Lower lobe of right lung (tissue), 2 donors: ENCODE measurements at places on chromosomes 7 and 10.

DNA sequence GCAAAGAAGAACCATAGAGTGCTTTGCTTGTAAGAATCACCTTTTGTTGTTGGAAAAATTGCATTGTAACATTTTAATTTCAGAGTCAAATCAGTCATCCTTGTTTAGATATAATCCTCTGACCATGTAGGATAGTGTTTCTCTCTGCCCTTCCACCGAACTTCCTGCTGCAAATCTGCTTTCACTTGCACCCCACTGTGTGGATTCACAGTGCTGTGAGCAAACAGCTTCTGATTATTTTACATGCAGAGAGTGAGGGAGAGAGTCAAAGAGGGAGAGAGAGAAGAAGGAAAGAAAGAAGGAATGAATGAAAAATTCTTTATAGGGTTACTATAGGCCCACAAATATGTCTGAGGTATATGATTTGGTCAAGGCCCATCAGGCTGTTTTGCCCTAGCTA lies 30.0 kb upstream of the SEM1 start:
- DNase-seq, result no peak

DNA sequence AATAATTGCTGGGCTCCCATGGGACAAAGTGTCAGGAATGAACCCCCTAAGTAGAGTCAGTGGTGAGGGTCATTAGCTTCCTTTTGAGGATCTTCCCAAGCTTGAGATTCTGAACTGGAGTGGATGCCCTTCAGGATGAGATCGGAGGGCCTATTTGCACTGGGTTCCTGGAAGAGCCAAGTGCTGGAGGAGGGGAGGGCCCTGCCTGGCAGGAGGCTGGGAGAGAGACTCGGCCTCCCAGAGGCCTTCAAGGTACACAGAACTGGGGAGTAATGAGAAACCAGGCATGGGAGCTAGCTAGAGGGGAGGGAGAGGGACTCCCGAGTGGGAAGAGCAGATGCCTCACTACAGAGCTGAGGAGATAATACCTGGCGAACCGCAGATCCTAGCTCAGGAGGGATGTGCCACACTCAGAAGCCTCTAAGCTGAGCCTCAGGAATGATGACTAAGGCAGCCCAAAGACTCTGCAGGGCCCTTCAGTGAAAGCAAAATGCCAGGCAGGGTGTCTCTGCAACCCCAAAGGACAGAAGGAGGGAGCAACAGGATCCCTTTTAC lies 9.4 kb downstream of the PDAP1 start:
- DNase-seq, result no peak

DNA sequence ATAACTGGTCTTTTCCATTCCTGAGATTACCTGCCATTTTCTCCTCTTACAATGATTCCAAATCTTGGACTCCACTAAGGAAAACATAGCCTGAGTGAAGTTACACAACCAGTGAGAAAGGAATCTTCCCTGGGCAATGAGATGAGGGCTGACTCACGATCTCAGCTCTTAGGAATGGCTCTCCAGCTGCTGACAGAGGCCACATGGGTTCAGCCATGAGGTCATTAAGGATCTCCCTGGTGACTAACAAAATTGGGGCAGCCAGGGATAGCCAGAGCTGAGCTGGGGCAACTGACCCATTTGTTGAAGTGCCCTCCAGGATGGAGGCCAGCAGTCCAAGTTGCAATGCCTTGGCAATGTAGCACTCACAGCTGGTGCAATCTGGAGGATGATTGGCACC lies 78.7 kb upstream of the MKLN1 start:
- peak; percentile 54 for DNase-seq

DNA sequence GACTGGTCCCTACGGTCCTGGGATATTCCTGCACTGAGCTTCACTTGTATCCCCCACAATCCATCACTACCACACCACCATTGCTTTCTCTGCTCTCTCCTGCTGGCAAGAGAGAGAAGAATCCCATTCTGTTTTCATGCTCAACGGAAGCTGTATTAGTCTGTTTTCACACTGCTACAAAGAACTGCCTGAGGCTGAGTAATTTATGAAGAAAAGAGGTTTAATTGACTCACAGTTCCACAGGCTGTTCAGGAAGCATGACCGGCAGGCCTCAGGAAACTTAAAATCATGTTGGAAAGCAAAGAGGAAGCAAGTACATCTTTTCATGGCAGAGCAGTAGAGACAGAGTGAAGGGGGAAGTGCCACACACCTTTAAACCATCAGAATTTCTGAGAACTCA lies 260.4 kb upstream of the LYZL1 start:
- no peak for DNase-seq

- DNase-seq, result no peak
These were observed 72.6 kb downstream of the AP3M1 start for GRCh38 chr10:74078037-74078436.

DNA sequence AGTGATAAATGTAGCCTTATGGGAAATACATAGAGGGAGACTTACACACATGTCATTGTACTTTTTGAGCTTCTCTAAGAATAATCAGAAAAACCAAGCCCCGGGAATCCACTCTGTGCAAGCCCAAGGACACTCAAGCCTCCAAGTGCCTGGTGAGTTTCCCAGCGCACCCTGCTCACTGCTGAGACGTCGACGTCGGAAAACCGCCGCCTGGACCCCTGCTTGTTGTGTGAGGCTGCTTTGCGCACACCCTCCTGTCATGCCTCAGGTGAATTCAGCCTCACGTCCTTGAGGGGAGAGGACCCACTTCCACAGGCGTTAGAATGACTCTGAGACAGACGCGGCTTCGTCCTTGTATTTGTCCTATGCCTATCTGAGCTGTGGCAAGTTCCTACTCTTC lies 368.4 kb upstream of the AKR1E2 start:
- DNase-seq, result no peak

GRCh38 chr7:85669225-85669624 lies 482.4 kb upstream of the SEMA3D start:
- no peak for DNase-seq

DNA sequence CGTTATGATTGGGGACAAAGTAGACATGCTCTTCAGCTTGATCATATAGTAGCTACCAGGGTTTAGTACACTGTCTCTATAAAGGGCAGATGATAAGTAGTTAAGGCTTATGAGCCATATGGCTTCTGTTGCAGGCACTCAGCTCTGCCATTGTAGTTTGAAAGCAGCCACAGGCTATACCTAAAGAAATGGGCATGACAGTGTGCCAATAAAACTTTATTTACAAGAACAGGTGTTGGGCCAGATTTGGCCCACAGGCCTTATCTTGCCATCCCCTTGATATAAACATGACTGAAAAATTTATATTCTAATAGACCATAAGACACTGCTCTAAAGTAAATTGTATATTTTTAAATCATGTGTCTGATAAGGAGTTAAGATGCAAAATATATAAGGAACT lies 36.6 kb downstream of the GRK5 start:
- no peak for DNase-seq

DNA sequence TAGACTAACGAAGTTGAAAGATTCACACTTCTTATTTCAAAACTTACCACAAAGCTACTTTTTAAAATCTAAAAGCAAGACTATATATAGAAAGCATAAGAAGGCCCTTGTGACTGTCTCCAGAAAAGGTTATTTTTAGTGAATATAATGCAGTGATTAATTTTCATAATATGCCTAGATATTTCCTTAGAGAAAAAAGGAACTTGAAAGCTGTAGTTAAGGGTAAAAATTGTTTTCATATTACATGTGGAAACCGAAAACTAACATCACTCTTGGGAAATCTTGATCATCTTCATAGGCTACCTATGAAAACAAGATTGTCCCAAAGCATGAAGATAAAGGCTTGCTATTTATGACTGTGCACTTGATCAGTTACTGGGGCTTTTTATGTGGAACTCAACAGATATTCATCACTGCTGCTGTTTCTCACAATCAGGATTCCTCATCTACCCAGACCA lies 223.2 kb downstream of the SH2D4B start:
- no peak for DNase-seq

- DNase-seq, result no peak
These were observed 3.1 kb upstream of the DRGX start for GRCh38 chr10:49398986-49399385.

GRCh38 chr10:78746155-78746763 lies 322.5 kb upstream of the ZMIZ1 start:
- no peak for DNase-seq

DNA sequence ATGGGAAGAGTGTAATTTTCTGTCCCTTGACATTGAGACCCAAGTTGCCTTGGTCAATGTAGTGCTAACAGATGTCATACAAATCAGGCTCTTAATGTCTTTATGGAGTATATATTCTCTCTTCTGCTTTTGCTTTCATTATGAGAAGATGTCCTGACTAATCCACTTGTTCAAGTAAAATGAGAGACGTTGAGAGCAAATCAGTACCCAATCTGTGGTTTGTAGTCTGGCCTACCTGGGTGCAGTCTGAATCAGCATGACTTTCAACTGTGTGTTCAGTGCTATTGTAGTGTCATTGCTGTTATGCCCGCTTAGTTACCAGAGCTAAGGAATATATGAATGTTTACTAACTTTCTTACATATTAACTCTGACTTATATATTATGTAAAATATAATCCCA lies 612.4 kb downstream of the ANKRD7 start:
- no peak for DNase-seq

- no peak for DNase-seq
These were observed 236.3 kb downstream of the KLF6 start for GRCh38 chr10:3548702-3549101.
